ENCODE measurements at places on chromosomes 12 and 14.

- DNase-seq: no peak
Measured at GRCh38 chr14:78946949-78947348, 776.8 kb downstream of the NRXN3 start.

GRCh38 chr14:33897382-33897781 is 53.5 kb downstream of the EGLN3 start:
- DNase-seq: no peak

- DNase-seq: no peak
Measured at GRCh38 chr12:6347367-6348338, 5.8 kb upstream of the TNFRSF1A start.

DNA sequence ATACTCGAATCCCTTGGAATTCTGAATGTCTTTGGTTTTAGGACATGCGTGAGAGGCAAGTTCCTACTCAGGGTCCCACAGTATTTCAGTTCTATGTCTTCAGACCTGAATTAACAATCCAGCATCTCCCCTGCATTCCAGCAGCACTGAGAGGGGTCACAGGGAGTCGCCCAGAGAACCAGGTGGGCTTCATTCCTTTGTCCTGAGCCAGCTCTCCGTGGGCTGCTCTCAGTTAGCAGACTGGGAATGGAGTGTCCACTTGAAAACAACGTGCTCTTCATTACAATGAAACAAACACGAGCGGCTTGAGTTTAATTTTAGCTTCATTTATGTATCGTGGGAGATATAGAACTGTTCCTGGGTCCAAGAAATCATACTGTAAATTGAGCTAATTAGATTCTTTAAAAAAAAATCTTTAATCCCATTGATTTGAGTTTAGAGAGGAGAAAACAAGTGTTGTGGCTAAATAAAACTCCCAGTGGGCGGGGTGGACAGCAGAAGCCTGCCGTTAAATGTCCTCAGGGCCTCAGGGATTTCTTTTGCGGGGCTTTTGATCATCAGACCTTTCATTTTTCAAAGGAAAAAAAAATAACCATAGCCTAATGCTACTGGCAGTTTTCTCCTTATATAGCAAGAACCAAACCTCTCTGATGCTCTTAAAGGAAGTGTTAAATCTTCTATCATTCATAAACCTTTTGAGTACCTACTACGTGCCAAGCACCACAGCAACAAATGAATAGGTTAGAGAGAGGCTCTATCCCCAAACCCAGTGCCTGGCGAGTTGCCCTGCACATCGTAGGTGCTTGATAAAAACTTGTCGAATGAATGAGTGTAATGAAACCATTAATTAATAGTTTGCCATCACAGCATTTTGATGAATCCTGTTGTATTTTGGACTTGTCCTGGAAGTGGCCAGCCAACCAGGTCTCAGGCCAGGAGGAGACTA is 140.4 kb downstream of the CHST11 start:
- no peak for DNase-seq

- no peak for DNase-seq
Measured at GRCh38 chr14:92963301-92964123, 40.6 kb downstream of the CHGA start.

GRCh38 chr14:74425525-74426201 is 347 bp downstream of the SYNDIG1L start:
- DNase-seq: no peak

GRCh38 chr14:44910821-44911220 is 50.9 kb downstream of the KLHL28 start:
- DNase-seq: no peak

GRCh38 chr12:127147724-127148123 is 1119.2 kb upstream of the TMEM132C start:
- no peak for DNase-seq

DNA sequence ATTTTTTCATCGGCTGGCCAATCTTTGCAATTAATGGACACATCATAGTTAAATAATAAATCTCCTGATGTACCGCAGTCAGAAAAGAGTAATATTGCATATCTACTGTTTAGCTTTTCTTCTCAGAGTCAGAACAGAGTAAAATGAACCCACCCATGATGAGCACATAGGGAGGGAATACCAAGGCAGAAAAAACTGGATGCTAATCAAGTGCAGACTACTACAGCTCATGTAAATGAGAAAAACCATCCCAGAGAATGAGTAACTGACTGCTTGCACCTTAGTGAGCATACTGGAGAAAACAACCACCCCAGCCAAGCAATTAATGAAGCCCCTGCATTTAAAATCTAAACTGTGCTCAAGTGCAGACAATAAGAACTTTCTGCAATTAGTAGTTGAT is 483.7 kb downstream of the MDGA2 start:
- no peak for DNase-seq

- no peak for DNase-seq
Measured at GRCh38 chr12:84038242-84038641, 874.4 kb downstream of the SLC6A15 start.

GRCh38 chr14:74491956-74492775 is 939 bp downstream of the NPC2 start:
- DNase-seq: no peak

GRCh38 chr12:77521508-77522115 is 309.1 kb upstream of the NAV3 start:
- DNase-seq: no peak

DNA sequence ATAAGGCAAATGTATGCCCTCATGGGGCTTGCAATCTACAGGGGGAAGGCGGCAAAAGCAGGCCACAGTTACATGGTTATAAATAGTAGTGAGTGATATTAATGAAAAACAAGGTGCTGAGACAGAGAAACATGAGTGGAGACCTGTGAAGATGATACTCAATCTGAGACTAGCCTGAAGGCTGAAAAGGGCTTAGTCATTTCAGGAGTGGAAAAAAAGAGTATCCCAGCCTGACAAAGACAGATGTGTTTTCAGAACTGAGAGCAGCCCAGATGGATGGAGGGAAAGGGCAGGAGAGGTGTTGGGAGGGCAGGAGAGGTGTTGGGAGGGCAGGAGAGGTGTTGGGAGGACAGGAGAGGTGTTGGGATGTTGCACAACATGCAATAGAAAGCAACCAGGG is 181.9 kb downstream of the C12orf42 start:
- no peak for DNase-seq

Measured in cortex of kidney (tissue), 1 donor.